ENCODE measurements at places on chromosomes 11 and 22.

GRCh38 chr11:2655834-2656622, 43.8 kb downstream of the KCNQ1OT1 start:
- no peak overlapping the region for H3K27ac ChIP-seq
- H3K27me3 ChIP-seq = no peaks in the 10 kb centered on the region
- no peaks in the 10 kb centered on the region for H3K36me3 ChIP-seq
- no peak for DNase-seq
- no peak overlapping the region for H3K4me3 ChIP-seq
- H3K4me1 ChIP-seq = no peaks in the 10 kb centered on the region

- H3K36me3 ChIP-seq = no peaks in the 10 kb centered on the region
- no peak for DNase-seq
- H3K27me3 ChIP-seq = no peaks in the 10 kb centered on the region
- no peak overlapping the region for H3K27ac ChIP-seq
- no peaks in the 10 kb centered on the region for H3K4me1 ChIP-seq
Observed at GRCh38 chr22:44450503-44450902, 47.5 kb downstream of the RTL6 start.

DNA sequence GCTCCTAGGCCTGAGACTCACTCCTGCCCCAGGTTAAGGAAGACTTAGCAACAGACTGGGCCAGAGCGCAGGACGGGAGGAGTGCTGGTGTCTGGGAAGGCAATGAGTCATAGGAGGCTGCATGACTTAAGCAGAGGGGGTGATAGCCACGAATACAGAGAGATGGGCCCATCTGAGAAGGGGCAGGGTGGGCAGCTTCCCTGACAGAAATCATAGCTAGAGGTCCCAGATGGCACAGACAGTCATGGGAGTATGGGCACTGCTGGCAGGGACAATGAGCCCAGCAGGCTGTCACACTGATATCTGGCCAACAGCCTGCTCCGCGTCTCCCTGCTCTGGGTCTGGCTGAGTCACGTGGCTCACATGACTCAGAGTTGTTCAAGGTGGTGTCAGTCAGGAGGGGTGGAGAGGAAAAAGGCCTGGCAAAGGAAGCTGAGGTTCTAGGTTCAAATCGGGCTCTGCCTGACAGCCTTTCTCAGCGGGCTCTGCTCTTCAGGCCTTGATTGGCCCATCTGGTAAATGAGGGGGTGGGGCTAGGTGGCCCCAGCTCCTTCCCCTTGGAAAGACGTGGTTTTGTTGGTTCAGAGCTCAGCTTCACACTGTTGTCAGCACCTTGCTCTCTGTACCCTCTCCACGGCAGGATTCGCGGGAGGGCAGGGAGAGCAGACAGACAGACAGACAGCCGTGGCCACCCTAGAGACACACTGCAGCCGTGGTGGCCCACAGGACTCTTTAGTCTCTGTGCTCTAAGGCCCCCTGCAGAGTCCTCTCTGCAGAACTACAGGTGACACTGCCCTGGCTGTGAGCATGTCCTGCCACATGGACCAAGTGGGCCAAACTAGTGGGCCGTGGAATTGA, 47.8 kb downstream of the DBX1 start:
- H3K27me3 ChIP-seq = no peaks in the 10 kb centered on the region
- no peaks in the 10 kb centered on the region for H3K4me1 ChIP-seq
- DNase-seq = peak; percentile 87

GRCh38 chr11:4459500-4459899, 10.4 kb downstream of the OR52K2 start:
- no peaks in the 10 kb centered on the region for H3K4me1 ChIP-seq
- no peaks in the 10 kb centered on the region for H3K36me3 ChIP-seq
- no peak overlapping the region for H3K27ac ChIP-seq

DNA sequence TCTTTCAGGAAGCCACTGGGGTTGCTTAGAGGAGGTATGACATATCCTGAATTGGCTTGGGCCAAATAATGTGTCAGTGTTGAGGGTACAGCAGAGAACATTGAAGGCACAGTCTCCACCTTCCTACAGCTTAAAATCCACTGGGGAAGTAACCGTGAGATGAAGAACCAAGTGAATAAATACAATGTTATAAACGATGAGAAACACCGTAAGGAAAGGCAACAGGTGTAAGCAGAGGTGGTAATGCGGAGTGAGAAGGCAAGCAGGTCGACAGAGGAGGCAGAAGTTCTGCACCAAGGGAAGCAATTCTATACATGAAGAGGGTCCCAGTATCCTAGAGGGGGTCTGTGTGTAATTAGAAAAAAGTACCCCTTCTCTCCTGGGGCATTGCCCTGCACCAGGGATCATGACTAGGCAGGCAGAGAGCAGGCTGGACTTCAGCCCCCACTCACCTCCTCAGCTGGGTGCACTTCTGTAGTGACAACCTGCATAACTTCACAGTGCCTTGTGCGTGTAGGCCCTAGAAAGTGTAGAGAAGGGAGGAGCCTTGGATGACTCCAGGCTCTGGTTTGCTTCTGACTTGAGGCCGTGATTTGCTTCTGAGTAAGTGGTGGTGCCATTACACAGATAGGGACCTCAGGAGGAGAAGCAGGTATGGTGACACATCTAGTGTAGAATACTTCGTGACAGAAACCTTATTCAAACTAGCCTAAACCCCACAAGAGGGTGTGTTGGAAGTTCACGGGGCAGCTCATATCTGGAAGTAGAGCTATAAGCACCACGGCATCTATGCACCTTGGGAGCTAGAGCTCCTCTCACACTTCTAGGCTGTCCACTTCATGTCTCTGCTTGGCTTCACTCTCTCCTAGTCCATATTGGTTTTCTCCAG, 4.9 kb downstream of the MYOD1 start:
- peaks cover 11% of the 10 kb centered on the region for H3K27me3 ChIP-seq
- H3K4me3 ChIP-seq = no peak overlapping the region
- H3K36me3 ChIP-seq = no peaks in the 10 kb centered on the region

DNA sequence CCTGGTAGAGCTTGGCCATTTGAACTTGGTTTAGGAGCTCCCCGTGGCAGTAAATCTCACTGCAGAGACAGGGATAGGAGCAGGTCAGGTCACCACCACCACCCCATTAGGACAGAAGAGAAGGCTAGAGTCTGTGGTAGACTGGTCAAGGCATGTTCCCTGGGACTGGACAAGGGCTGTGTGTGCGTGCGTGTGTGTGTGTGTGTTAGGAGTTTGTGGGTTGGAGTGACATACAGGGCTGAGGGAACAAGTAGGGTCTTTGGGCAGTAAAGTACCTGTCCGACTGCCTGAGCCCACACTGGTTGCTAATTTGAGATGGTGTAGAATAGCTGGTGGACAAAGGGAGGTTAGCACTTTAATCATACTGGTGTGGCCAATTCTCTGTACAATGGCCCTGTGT, 16.1 kb downstream of the TREH start:
- H3K27me3 ChIP-seq = no peaks in the 10 kb centered on the region
- DNase-seq = no peak
- no peaks in the 10 kb centered on the region for H3K4me1 ChIP-seq

GRCh38 chr11:69075421-69076128, 26.8 kb downstream of the TPCN2 start:
- H3K4me3 ChIP-seq = no peak overlapping the region
- H3K27ac ChIP-seq = peak overlapping the region; percentile 84
- H3K36me3 ChIP-seq = no peaks in the 10 kb centered on the region
- no peaks in the 10 kb centered on the region for H3K4me1 ChIP-seq
